ENCODE measurements at places on chromosomes 6 and 20.

DNA sequence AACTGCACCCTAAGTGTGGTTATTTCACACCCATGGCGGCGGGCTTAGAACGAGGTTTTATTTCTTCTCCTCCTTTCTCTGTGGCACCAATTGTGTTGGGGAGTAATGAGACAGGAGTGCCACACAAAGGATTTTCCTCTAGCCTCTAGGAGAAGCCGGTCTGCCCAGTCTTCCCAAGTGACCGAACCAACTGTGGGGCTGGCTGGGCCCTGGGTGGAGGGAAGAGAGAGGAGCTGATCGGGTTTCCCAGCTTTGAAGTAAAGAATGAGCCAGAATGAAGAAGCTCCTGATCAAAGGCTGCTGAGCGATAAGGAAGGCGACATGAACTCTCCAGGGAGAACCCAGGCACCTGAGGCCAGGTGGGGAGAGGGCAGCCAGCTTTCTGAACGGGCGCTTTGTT is 616.0 kb upstream of the BTBD3 start:
- DNase-seq, result no peak

DNA sequence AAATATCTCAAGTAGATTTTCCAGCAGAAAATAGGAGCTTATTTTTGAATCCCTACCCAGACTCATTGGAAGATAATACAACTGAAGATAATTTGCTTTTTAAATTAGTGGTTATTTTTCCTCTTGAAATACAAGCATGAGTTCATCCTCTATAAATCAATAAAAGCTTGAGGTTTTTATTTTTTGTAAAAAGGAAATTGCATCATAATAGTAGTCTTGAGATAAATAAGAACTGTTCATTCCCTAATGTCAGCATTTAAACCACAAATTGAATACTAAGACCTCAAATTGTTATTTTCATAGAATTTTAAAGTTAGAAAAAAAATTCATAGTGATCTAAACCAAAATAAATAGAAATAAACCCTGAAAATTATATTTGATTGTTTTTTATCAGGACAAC is 719.1 kb downstream of the CD109 start:
- DNase-seq, result no peak

- DNase-seq, result peak; percentile 43
Observed at GRCh38 chr20:22583773-22584521, 425 bp downstream of the FOXA2 start.

- DNase-seq, result peak; percentile 98
Observed at GRCh38 chr6:168007592-168008338, 10.3 kb downstream of the KIF25 start.

DNA sequence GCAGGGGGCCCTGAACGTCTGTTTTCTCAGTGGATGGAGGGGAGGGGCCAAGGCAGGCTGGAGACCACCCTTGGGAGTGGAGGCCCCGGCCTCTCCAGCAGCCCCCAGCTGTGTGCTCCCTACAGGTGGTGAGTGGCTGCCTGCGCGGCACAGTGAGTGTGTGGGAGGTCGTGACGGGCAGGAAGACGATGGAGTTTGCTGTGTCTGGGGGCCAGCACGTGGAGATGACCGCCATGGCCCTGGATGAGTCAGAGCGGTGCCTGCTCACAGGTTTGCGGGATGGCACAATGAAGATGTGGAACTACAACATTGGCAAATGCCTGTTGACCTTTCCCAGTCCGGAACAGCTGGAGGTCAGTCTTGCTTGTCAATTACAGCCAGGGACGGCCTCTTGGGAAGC is 52.6 kb downstream of the EFCAB8 start:
- DNase-seq, result no peak
